ENCODE measurements at places on chromosomes 1 and 21.

GRCh38 chr1:118154220-118154619 is 30.8 kb downstream of the SPAG17 start:
- DNase-seq = no peak

GRCh38 chr1:232207073-232207866 is 422.7 kb downstream of the SIPA1L2 start:
- DNase-seq = no peak

GRCh38 chr1:61450872-61451571 is 273.9 kb downstream of the TM2D1 start:
- DNase-seq = no peak

DNA sequence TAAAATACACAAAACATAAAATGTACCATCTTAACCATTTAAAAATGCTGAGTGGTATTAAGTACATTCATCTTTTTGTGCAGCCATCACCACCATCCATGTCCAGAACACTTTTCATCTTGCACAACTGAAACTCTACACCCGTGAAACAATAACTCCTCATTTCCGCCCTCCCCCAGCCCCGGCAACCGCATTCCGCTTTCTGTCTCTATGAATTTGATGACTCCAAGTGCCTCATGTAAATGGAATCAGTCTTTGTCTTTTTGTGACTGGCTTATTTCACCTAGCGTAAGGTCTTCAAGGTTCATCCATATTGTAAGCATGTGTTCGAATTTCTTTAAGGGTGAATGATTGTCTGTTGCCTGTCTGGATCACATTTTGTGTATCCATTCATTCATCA is 37.2 kb downstream of the SCCPDH start:
- DNase-seq = no peak

GRCh38 chr1:189675712-189676244 is 801.9 kb downstream of the BRINP3 start:
- DNase-seq = no peak

GRCh38 chr21:43976661-43977060 is 35.4 kb upstream of the TRAPPC10 start:
- DNase-seq = no peak

GRCh38 chr21:21029164-21029563 is 31.0 kb downstream of the NCAM2 start:
- DNase-seq = no peak

DNA sequence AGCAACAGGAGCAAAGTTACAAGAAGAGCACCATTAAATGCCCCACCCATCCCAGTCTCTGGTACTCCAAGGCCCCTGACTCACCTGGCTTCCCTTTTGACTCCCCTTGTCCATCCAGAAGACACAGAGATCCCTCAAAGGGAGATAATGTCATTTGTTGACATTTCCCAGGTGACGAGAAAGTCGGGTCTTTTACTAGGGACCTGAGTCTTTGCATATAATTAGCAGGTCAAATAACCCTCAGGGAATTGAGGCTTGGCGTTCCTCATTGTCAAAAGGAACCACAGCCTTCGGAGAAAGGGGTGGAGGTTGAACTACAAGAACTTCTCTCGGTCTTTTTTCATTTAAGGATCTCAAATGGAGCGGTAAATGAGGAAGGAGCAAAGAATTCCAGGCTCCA is 133.2 kb downstream of the PROX1 start:
- DNase-seq = no peak

- no peak for DNase-seq
Observed at GRCh38 chr21:26553898-26554297, 19.2 kb downstream of the CYYR1 start.

DNA sequence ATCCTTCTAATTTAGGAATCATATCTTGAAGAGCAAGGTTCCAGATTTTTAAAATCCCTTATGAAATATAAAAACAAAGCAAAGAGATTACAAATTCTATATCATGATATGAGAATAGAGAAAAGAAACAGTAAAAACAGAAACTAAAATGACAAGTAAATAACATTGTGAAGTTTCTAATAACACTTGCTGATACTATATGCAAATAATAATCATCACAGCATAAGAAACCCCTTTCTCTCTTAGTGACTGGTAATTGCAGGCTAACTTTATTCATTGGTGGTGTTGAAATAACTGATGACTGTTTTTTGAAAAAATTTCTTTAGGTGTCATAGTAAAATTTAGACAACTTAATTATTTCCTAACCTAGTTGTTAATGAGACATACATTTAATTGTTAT is 281.6 kb downstream of the PLA2G4A start:
- DNase-seq = no peak

GRCh38 chr1:209155546-209155945 is 428.0 kb upstream of the CAMK1G start:
- DNase-seq = no peak

GRCh38 chr1:27150641-27151040 is 4.3 kb downstream of the SLC9A1 start:
- DNase-seq = no peak

DNA sequence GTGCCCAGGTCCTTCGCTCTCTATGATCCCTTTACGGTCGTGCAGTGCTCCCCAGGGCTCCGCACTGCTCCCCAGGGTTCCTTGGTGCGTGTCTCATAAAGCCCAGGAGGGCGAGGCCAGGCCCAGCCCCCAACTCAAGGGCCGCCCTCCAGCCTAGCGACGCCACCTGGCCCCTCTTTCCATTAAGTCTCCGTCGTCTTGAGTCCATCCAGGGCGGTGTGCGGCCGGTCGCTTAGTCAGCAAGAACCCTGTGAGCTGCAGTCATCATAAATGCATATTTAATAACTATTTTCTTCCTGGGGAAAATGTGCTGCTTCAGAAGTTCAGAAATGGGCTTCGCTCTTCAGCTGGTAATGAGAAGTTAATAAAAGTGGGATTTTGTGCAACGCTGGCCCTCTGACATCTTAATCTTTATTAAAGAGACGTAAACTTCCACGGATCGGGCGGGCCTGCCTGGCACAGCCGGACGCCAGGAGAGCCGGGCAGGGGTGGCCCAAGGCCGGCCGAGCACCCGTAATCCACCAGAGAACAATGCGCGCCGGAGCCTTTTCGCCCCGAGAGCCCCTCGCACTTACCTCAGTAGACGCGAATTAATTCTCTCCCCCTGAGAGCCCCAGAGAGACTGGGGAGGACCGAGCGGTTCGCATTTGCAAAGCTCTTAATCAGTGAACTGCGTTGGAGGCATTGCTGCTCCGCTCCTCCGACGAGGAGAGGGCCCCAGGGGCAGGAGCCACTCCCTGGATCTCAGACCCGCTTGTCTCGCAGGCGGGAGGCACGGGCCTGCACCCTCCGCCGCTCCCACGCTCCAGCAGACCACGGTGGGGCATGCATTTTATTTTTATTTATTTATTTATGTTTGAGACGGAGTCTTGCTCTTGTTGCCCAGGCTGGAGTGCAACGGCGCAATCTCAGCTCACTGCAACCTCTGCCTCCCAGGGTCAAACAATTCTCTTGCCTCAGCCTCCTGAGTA is 188.3 kb upstream of the ARHGEF16 start:
- DNase-seq = no peak

- DNase-seq = no peak
Observed at GRCh38 chr1:46535063-46535462, 16.4 kb downstream of the KNCN start.

DNA sequence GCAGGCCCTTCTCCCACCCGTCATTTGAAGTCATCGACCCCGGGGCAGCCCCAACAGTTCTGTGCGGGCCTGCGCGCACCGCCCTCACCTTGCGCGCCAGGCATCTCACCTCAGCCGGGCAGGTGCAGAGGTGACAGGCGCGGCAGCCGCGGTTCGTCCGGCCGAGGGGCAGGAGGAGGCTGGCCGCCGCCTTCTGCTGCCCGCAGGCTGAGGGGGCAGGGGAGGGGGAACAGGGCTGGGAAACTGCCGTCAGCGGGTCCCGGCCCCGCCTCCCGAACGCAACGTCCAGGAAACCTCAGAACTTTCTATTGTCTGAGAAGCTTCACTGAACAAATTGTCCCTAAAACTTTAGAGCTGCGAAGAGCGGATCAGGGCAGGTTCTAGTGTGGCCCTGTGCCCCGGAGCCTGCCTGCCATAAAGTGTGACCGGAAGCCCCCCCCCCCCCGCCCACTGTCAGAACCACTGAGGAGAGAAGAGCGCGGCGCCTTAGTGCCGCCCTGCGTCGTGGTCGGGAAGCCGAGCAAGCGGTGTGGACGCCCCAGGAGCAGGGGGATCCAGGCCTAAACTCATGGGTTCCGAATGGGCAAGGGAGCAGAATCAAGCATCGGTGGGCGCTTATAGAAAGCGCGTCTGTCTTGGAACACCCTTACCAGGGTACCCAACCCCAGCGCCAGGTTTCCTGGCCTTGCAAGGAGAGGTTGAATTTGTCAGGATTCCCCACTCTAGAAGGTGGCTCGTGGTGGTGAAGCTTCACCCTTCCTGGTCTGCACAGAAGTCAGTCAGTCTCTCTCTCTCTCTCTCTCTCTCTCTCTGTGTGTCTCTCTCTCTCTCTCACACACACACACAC is 13.3 kb upstream of the TBX15 start:
- no peak for DNase-seq

DNA sequence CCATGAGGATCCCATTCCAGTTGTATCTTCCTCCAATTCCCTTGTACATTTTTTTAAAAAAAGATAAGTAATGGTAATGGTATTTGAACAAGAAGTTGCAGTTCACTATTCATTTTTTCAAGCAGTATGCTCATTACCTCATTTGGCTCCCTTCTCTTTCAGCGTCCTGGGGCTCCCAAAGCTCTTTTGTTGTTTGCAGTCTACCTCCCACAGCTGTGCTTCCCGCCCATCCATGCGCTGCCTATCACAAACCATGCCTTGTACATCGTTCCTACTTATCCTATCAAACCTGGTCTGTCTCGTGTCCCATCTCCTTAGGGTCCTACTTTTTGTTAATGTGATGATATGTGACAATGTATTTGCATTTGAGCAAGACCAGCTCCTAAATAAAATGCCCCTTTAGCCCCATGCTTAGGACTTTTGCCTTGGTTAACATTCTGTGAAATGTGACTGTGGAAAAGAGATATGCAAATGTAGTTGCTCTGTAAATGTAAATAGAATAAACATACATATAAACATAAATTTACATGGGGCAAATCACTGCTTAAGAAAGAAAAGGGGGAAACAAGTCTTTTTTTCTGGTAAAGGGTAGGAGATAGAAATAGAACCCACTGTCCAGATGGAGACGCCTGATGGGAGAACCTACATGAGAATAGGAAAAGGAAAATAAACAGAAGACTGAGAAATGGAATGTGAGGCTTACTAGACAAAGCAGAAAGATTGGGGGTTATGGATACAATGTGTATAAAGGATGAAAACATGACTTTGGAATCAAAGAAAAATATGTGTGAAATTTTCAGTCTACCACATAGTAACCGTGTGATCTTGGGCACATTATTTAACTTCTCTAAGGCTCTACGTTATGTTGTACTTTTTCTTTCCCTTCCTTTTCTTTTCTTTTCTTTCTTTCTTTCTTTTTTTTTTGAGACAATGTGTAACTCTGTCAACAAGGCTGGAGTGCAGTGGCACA is 59.8 kb upstream of the PLXNA2 start:
- no peak for DNase-seq

GRCh38 chr1:194024659-194025058 is 838.2 kb upstream of the B3GALT2 start:
- no peak for DNase-seq

- no peak for DNase-seq
Observed at GRCh38 chr1:192983349-192983980, 75.7 kb downstream of the UCHL5 start.

DNA sequence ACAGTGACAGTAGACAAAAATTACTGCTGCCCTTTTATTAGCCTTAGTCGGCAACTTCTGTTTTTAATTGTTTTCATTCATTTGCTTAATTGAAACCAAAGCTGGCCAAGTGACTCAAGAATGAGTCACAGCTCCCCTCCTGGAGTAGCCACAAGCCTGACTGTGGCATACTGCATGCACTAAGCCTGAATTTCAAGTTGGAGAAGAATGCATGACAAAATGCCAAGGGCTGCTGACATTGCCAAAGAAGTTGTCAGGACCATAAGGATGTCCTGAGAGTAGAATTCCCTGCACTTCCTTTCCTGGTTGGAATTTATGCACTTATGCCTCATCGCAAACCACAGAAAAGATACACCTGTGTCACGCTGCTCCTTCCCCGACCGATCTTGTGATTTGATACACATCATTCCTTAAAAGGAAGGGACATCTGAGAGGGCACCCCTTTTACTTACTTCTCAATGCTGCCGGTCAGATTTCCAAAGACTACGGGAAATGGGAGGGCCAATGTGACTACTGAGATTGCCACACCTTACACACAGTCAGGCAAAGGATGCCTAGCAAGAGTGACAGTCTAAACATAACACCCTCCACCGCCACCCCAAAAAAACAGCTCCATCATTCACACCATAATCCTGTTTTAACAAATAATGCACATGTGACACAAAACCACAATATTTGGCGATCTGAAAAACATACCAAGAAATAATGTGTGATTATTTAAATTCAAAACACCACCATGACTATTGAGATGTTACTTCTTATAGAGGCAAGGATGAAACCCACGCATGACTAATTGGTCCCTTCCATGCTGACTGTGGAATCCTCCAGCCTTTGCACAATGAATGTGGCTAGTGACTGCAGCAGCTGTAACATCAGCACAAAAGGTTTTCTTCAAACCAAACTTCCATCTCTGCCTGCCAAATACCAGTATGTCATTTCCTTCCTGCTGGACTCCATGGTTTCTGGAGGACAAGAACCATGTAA is 28.2 kb downstream of the VAV3 start:
- DNase-seq = no peak

- DNase-seq = no peak
Observed at GRCh38 chr1:182927693-182928433, 25.1 kb downstream of the SHCBP1L start.

DNA sequence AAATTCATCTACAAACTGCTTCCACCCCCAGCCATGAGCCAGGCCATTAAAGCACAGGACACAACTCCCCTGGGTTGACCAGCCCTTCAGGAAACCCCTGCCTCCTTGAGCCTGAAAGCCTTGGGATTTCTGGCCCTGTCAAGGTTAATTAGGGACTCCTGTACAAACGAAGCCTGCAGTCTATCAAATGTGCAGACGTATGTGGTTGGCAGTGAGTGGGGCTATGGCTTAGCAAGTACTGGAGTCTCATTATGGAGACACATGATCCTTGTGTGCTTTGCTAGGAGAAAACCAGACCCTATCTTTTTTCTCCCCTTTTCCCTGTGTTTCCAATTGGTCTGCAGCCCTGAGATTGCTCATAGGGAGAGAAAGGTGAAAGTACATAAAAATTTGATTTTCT is 588.3 kb upstream of the USP24 start:
- no peak for DNase-seq

GRCh38 chr1:109817881-109818270 is 54.2 kb upstream of the EPS8L3 start:
- no peak for DNase-seq

- no peak for DNase-seq
Observed at GRCh38 chr1:42743317-42744147, 3.5 kb upstream of the CLDN19 start.

GRCh38 chr1:172122381-172122780 is 281.1 kb downstream of the DNM3 start:
- no peak for DNase-seq

- no peak for DNase-seq
Observed at GRCh38 chr1:18360251-18360650, 120.5 kb upstream of the KLHDC7A start.
